GM23248 (cell line): ENCODE measurements at places on chromosomes 2 and 18.

- DNase-seq = no peak
Observed at GRCh38 chr2:142509401-142509800, 368.1 kb upstream of the KYNU start.

- no peak for DNase-seq
Observed at GRCh38 chr2:206452242-206452641, 8.9 kb downstream of the ADAM23 start.

- DNase-seq = no peak
Observed at GRCh38 chr2:73088703-73089102, 17.2 kb upstream of the SFXN5 start.

DNA sequence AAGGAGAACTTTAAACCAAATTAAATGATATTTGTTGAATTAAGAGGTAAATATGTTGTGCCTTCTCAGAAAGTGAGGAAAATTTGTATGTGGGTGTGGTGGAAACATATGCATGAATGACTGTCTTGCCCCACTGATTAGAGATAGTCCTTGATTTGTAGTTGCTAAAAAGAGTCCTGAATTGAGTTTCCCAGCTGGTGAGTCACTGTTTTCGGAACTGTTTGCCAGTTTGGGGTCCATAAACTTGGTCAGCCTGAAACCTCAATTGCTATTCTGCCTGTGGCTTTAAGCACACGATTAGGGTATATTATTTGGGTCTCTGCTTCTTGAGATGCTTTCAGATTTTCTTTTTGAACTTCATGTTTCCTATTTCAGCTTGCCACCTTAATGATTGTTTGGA lies 53.3 kb downstream of the PIKFYVE start:
- peak; percentile 6 for DNase-seq

GRCh38 chr2:42801381-42801780 lies 9.0 kb upstream of the HAAO start:
- DNase-seq = peak; percentile 29

DNA sequence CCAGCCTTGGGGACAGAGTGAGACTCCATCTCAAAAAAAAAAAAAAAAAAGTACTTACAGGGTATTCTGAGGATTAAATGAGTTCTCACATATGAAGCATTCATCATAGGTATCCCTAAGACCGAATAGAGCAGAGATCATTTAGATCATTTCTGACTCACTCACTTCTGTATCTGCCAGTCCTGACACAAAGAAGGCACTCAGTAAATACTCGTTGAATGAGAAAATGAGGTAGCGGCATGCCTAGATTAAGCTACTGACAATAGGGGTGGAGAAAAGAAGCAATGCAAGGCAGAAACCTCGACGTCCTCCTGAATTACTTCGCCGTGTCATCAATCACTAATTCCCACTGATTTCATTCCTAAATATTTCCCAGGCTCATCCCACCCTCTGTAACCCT lies 103.8 kb downstream of the GREB1L start:
- no peak for DNase-seq

DNA sequence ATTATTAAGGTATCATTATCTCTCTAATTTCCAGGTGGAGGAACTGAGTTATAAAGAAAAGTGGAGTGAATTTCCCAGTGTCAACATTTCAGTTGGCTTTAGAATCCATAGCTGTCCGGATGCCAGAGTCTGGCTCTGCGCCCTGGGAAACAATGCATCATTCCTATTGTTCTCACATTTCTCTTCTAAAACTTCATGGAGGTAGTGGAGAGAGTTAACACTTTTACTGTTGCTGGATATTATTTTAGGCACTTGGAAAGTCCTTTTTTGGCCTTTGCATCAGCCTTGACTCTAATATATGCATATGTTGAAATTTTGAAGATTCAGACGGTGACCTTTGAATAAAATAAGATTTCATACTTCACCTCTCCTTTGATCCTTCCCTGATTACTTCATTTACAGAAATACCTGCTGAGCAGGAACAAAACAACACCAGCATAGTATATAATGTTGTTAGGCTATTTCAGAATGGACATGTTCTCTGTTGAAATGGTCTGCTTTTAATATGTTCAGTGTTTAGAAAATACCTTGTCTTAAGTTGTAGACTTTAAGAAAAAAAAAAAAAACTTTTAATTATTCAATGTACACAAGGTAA lies 148.8 kb downstream of the EPHA4 start:
- DNase-seq = peak; percentile 33

GRCh38 chr18:9422816-9423519 lies 52.3 kb upstream of the RALBP1 start:
- no peak for DNase-seq

- DNase-seq = peak; percentile 20
Observed at GRCh38 chr18:9838144-9838877, 47.5 kb upstream of the TXNDC2 start.

- no peak for DNase-seq
Observed at GRCh38 chr2:237517990-237518389, 30.9 kb downstream of the MLPH start.

GRCh38 chr18:50453014-50453680 lies 78.3 kb downstream of the SKA1 start:
- no peak for DNase-seq

DNA sequence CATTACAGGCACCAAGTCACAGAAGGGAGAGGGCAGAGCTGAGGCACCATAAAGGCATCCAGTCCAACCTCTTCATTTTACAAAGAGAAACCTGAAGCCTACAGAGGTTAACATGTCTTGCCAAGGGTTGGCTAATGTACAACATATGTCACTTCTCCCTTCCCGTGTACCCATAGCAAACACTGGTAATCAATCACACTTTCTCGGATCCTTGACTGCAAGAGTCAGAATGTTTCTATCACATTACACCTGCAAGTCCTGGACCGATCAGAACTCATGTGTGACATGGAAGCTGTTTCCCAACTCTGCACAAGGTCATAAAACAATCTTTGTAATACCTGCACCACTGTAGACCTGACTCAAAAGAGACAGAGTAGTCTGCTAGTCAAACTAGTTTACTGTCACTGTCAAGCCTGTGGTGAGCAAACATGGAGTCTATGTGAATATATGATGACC lies 6.0 kb downstream of the ANKRD44 start:
- DNase-seq = no peak

GRCh38 chr18:46868169-46868921 lies 49.0 kb downstream of the PIAS2 start:
- DNase-seq = no peak

- no peak for DNase-seq
Observed at GRCh38 chr2:172215172-172215935, 112.7 kb upstream of the DLX2 start.

DNA sequence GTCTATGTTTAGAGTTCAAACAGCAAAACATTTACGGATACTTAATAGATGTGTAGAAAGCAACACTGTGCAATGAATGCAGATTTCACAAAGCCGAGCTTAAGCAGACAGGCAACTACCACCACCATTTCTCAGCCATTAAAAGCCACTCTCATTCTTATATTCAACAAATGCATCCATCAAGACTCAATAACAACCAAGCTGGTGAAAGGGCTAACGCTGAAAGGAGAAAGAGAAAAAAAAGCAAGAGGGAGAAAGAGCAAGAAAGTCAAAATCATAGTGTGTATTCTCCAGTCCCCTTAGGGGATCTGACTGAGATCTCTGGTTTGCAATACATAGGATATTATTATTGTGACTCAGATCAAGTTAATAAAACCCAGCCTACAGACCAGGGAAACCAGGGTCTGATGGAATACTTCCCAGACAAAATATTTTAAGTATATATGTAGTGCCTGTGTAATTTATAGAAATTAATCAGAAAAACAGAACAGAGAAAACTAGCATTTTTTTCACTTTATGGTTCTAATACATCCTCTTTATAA lies 14.1 kb downstream of the SATB2 start:
- peak; percentile 71 for DNase-seq

DNA sequence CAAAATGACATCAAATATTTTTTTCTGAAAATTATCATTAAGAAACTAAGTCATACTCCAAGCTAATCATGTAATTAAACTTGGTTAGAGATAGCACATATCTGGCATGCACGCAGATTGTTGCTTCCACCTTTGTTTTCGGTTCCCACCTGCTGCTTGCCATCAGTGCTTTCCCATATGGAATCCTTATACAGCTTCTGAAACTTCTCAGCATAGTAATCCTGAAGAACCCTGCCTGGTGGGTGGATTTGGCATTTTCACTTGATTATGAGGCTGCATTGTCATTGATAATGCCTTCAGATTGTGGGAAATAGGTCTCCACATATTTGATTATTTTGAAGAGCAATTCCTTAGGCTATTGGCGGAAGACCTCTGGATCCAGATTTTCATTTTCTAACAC lies 47.5 kb downstream of the ZC3H6 start:
- DNase-seq = no peak

GRCh38 chr2:152251811-152252210 lies 76.2 kb upstream of the STAM2 start:
- no peak for DNase-seq

GRCh38 chr2:54285451-54285850 lies 29.4 kb upstream of the TSPYL6 start:
- DNase-seq = no peak

DNA sequence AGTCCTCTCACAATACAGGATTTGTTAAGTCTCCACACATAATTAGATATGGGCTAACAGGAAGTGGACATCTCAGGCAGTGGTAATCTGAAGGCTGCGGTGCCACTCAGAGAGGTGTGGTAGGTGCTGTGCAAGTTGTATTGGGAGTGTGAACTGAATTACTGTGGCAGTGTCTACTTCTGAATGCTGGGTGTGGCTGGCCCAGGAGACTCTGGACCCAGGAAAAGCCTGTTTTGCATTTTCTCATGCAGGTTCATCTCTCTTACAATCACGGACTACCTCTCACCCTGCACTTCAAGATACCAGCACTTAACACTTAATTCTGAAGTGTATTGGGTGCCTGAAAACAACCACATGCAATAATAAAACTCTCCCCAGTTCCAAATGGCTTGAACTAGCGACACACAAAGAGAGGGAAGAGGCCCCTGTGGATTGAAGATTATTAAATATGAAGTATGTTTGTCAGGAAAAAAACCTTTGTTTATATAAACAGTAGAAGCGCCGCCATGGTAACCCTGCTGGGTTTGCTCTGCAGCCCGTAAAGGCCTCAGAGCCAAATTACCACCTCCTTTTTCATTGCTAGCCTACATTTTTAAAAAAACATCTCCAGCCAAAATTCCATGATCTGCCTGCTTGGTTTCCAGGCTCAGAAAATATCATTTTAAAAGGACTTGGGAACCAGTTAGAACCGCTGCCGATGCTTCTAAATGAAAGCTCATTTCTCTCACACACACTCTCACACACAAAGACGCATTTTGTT lies 77.5 kb downstream of the GFPT1 start:
- DNase-seq = peak; percentile 84

DNA sequence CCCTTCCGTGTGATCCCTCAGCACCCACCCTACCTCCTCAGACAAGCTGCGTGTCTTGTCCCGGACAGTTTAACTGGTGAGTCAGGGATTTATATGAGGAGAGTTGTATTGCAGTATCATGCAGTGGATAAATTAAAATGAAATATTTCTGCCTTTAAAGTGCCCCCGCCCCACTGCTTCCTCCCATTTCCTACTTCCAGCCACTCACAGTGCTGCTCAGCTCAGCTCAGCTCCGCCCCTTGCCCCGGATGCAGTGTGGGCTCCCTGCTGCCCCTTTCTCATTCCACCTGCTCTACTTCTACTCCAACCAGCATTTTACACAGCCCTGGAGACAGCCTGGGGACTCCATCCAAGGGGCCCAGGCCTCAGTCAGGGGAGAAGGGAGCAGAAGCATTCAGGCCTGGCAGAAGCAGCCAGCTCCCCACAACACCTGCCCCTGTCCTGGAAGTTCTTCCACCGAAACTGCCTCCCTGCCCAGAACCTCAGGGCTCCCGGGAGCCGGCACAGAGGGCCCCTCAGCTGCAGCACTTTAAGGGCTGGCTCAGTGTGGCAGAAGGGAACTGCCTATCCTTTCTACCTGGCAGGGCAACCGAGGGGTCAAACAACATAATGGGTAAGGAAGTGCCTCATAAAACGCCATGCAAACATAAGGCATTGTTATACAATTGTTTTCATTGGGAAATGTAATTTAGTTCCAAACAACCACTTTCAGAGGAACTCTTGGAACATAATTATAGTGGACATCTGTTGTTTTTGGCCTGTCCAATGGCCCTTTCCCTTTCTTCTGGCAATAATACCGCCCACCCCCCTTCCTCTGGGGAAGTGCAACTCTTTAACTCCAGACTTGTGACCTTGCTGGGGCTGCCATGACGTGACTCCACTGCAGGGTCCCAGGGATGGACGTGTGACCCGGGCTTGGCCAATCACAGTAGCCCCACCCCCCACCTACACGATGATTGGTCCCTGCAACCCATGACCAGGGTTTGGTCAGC lies 102.3 kb downstream of the LIPG start:
- no peak for DNase-seq

- DNase-seq = no peak
Observed at GRCh38 chr2:3044587-3045317, 332.9 kb downstream of the EIPR1 start.

DNA sequence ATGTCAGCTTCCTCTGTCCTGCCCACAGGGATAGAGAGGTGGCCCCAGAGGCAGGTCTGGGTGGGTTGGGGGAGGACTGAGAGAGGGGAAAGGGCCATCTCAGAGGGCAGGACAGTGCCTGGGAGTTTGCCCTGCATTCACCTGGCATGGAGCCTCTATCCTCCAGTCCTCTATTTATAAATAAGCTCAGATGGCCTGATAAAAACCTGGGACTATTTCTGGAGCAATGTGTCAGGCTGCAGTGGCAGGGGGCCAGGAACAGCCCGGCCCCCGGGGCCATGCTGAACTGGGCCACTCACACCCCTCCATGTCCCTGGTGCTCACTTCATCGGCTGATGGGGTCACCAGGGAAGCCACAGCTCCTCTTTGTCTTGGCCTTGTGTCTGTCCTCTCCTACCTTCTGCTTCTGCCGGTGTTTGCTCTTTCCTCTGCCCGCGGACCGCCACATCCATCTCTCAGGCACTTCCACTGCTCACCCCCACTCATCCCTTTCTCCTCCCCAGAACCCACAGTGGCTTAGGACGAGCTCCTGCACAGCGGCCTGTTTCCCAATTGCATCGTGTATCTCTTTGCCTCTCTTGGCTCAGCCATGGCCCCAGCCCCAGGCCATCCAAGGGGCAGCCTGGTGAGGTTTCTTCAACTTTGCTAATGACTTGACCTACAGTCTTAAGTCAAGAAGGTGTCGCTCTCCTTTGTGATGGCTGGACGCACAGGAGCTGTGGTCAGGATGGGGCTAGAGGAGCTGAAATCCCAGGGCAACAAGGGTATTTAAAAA lies 38.8 kb downstream of the SCTR start:
- peak; percentile 10 for DNase-seq

DNA sequence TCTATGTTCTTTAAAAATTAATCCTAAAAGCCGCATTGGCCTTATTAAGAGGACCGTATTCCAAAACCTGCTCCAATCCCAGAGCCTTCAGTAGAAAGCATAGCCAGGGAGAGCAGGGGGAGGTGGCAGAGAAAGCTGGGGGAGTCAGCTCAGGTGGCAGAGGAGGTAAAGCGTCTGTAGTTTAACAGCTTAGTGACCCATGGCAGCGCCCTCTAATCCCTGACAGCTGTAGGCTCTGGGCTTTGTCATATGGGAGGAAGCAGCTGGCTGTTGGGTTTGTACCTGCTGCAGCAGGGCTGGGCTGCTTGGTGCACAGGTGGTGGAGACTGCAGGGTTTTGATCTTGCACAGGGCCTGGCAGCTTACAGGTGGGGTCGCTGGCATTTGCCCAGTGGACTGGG lies 50.6 kb downstream of the THNSL2 start:
- DNase-seq = no peak
